ENCODE measurements at places on chromosomes 7 and 10.

DNA sequence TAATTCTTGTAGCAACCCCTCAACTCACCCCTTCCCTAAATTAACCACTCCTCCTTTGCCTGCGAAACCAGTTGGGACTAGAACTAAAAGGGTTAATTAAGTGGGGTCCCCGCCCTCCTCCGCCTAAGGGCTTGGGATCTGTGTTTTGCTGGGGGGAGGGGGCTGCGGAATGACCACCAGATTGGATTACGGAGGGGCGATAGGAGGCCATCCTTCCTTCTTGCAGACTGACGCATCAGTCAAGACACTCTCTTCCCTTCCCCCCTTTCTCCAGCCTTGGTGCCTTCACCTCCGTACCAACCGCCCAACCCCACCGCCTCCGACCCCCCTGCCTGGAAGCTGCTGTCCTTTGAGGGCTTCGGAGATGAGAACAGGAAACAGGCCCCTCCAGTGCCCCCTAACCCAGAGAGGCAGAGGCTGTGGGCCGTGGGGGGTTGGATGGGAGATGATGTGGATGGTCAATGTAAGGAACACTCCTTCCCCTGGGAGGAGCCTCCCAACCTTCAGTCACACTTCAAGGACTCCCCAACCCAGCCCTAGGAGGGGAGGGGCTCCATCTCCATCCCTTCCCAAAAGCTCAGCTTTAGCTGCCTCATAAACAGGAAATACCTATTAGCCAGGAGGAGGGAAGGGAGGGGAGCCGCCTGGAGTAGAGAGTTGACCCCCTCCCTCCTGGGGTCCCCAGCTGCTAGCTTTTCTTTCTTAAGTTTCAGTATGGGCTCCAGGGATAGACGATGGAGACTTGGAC, 997 bp upstream of the LDB1 start:
- DNase-seq, result no peak

GRCh38 chr7:105849122-105849855, 27.1 kb downstream of the ATXN7L1 start:
- peak; percentile 50 for DNase-seq

- DNase-seq, result no peak
Observed at GRCh38 chr7:151047976-151048815, at the start of gene ASIC3. Gene ASIC3, plus strand, starts transcription at chr7:151048531. Its CDS starts 355 bp downstream, at chr7:151048886.

- no peak for DNase-seq
Observed at GRCh38 chr7:55539380-55539779, 32.9 kb downstream of the VOPP1 start.

- DNase-seq, result no peak
Observed at GRCh38 chr10:127162841-127163240, 33.5 kb downstream of the INSYN2A start.

- DNase-seq, result no peak
Observed at GRCh38 chr7:88217675-88218428, 2.0 kb downstream of the SRI start.

DNA sequence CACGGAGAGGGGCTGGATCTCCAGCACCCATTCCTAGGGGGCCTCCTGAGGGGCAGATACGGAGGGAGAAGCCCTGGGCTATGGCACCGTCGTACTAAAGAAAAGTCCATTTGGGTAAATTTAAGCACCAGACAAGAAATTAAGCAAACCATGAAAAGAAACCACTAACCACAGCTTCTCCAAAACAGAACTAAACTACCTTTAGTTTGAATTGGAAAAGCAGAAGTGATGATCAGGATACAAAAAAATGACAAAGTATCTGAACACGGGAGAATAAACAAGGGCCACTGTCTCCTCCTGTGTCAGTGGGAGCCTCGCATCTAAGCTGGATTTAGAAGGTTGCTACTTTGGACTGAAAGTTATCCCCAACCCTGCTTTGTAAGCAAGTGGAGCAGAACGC, 69.1 kb downstream of the DIP2C start:
- DNase-seq, result no peak

DNA sequence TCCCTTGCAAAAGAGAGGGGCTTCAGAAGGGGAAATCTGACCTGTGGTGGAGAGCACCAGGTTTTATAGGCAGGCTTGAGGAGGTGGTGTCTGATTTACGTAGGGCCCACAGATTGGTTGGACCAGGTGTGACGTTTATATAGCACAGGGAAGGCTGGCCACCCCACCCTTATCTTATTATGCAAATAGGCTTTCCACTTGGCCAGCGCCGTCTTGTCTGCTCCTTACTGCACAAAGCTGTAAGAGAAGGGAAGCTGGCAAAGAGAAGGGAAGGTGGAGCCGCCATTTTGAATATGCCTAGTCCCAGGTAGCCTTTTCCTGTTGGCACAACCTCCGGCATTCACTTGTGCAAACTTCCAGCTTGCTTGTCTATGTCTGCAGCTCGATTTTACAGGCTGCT, 221.4 kb downstream of the GATA3 start:
- DNase-seq, result no peak

GRCh38 chr7:17558558-17559332, 260.3 kb downstream of the AHR start:
- DNase-seq, result no peak

- DNase-seq, result no peak
Observed at GRCh38 chr10:70930263-70931000, 42.1 kb upstream of the PCBD1 start.

GRCh38 chr7:98399890-98400541, 874 bp downstream of the BAIAP2L1 start:
- no peak for DNase-seq

DNA sequence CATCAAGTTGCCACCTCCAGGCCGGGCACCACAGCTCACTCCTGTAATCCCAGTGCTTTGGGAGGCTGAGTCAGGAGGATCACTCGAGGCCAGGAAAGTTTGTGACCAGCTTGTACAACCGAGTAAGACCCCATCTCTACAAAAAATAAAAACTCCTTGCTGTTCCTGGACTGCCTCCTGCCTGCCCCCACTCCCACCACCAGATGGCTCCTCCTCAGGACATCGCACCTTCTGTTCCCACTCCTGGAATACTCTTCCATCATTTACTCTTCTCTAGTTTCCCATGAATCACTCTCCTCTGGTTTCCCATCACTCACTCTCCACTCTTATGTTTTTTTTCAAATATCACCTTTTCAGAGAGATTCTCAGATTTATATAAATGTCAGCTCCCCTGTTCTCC, 540.7 kb downstream of the CALN1 start:
- DNase-seq, result no peak

DNA sequence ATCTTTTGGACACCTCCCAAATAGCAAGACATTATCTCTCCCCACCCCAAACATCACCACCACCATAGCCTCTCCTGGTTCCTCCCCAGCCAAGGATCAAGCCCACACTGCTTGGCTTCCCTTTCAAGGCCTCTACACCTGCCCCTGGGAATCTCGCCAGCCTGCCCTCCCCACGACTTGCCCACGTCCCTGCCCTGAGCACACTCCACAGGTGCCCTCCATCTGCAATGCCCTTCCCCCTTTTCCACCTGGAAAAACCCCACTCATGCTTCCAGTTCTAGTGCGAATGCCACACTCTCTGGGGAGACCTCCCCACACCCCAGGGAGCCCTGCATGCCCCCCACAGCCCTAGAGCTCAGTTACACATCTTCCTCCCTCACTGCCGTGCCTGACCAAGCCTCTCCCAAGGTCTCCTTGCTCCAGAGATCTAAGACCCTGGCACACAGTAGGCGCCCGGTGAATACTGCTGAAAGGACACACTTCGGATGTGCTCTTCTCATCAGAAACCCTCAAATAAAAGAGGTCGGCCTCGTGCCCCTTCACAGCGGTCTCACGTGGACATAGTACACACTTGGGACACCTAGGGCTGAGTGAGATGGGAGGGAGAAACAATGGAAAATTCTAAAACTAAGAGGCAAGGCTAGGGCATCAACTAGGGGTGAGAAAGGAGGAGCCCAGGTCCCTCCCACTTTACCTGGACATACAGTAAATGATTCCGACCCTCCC, 91.4 kb downstream of the DLG5 start:
- no peak for DNase-seq

GRCh38 chr10:59648711-59649201, 60.9 kb downstream of the SLC16A9 start:
- DNase-seq, result no peak

DNA sequence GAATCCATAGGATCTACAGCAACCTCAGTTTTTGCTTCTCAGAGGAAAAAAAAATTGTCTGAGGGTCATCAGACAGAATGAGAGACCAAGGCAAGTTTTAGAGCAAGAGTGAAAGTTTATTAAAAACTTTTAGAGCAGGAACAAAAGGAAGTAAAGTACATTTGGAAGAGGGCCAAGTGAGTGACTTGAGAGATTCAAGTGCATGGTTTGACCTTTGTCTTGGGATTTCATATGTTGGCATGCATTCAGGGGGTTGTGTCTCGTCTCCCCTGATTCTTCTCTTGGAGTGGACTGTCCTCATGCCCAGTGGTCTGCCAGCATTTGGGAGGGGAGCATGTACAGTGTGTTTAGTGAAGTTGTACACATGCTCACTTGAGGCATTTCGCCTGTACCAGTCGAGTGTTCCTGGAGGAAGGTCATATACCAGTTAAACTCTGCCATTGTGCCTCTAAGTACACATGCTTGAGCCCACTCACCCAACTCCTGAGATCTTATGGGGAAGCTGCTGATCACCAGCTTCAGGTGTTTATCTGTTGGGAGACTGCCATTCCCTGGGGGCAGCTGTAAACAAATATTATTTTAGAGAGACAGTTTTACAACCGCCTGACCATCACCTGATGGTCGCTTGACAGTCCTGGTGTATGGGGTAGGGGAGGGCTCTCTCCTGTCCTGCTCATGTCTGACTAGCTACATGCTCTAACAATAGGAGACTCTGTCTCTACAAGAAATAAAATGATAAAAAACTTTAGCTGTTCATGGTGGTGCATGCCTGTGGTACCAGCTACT, 109.4 kb downstream of the EEPD1 start:
- DNase-seq, result no peak

DNA sequence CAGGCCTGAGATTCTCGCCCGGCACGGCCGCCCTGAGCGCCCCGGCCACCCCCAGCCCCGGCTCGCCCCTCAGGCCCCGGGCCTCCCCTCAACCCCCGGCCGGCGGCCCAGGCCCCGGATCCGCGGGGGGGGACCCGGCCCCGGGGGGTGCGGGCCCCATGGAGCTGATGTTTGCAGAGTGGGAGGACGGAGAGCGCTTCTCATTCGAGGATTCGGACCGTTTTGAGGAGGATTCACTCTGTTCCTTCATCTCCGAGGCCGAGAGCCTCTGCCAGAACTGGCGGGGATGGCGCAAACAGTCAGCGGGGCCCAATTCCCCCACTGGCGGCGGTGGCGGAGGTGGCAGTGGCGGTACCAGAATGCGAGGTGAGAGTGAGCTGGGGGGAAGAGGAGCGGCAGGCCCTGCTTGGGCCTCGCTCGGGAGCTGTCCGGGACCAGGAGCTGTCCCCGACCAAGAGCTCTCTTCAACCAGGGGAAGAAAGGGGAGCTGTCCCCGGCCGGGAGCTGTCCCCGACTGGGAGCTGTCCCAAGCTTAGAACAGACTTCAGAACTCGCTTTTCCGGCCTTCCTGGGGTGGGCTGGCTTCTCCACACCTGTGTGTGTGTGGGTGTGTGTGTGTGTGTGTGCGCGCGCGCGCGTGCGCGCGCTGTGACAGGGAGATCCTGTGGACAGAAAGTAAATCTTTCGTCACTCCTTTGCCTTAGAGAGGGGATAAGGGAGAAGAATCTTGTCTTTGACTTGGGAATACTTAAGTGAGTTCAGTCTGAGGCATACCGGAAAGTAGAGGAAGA, 510 bp downstream of the ZSWIM8 start:
- DNase-seq, result no peak

GRCh38 chr7:111593343-111593742, 31.1 kb upstream of the IMMP2L start:
- DNase-seq, result no peak

DNA sequence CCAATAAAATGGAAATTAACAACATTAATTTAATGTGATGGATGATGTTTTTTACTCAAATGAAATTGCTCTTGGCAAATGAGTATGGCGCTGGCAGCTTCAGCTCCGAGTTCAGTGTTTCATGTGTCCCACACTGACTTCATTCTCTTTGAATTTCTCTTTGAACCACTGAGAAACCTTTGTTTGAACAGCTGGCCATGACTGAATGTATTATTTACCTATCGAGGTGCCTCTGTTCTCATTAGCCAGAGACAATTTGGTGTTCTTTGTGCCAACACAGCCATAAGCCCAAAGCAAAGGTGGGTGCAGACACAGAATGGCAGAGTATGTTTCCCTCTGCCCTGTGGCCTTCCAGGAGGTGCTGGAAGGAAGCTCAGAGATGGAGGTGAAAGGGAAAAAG, 42.1 kb downstream of the TMEM178B start:
- DNase-seq, result no peak

- no peak for DNase-seq
Observed at GRCh38 chr7:21960922-21961321, 15.2 kb upstream of the CDCA7L start.

- DNase-seq, result no peak
Observed at GRCh38 chr10:110274647-110275046, 30.1 kb downstream of the SMNDC1 start.

DNA sequence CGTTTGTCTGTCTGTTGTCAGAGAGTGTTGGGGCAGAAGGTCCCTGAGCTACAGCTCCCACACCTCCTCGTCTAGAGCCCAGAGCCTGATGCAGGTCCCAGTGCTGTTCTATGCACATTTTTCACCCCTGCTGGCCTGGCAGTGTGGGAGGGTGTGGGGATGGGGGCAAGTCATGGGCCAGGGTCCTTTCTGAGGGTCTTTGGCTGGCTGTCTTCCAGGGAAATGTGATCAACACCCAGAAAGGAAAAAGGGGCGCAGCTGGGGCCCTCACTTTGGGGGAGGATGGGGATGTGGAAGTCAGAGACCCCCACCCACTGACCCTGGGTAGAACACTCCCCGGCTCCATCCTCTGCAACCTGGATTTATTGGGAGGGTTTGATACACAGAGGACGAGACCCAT, 50.0 kb upstream of the ZNF716 start:
- no peak for DNase-seq

DNA sequence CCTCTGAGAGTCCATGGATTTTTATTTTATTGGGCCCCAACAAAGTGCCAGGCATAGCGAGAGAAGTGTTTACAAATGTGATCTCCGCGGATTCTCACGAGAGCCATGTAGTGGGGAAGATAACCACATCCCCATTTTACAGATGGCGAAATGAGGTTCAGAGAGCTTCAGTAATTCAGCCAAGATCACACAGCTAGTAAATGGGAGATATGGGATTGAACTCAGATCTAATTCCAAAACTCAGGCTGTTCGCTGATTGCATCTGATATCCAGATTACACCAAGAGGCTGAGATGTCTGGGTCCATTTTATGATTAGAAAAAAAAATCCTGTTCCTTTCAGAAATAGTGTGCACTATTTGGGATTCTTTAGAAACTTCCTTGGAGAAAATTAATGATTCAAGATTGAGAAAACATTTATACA, 1.3 kb downstream of the FAS start:
- no peak for DNase-seq

- no peak for DNase-seq
Observed at GRCh38 chr7:24702755-24703154, 54.5 kb downstream of the GSDME start.

GRCh38 chr7:1263391-1263951, 30.8 kb downstream of the UNCX start:
- no peak for DNase-seq

GRCh38 chr7:130901209-130901783, 167.3 kb upstream of the KLF14 start:
- no peak for DNase-seq
